Renal cortical epithelial cell (primary cell): ENCODE measurements at places on chromosomes 4 and X.
A peak's percentile ranks its signal among the peaks of the same experiment; 100 is the strongest.

- no peak for DNase-seq
Measured at GRCh38 chrX:39677978-39678791, 419.6 kb downstream of the BCOR start.

DNA sequence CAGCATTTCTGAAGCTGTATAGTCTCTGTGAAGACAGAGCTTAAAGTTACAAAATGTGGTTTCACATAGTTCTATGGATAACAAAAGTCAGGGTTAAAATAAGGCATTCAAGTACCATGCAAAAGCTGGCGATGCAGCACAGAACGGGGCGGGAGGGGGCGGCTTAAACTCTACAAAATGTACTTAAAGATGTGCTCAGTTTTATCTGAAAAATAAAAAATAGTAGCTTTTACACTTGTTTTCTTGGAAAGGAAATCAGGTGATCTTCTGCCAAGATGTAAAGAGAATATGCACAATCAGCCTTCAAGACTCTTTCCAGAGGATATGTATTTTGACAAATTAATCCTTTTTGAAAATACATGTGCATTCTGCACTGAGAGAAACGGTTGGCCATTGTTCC is 301.7 kb upstream of the EMCN start:
- DNase-seq, result no peak

DNA sequence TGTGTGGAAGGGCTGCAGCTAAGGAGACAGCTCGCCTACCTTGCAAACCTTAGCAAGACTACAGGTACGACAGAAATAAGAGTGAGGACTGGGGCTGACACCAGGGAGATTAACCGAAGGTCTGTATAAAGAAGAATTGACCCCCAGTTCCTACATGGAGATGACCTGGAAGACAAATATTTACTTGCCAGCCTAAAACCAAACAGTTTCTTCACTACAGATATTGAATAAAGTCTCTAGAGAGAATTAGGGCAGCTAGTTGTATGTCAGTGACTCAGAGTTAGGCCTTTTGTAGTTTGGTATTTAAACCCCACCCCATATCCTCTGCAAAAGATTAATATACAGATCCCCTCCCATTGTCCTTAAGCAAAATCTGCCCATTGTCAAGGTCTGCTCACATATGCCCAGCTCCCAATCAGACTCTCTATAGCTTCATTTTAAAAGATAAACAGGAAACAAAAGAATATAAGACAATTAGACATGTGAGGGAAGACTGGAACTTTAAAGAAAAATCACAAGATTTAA is 28.1 kb upstream of the FRMPD3 start:
- no peak for DNase-seq

GRCh38 chrX:24259544-24260240 is 54.2 kb downstream of the SUPT20HL2 start:
- DNase-seq, result peak; percentile 73

- DNase-seq, result no peak
Measured at GRCh38 chr4:139639654-139640053, 26.0 kb upstream of the MGST2 start.

DNA sequence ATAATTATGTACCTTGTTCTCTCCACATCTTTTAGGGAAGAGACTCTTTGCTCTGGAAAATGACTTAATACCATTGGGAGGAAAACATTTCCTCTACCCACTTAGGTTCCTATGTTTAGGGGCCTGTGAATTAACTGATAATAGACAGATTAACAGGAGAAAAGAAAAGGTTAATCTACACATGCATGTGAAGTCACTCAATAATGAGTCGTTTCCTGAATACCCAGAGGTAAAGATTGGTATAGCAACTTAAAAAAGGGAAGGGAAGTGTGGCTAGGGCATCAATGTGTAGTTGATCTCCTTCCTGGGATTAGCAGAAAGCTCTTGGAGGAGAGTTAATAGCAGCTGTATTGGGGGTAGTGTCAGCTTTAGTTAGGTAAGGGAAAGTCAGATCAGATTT is 419.5 kb upstream of the ATOH1 start:
- DNase-seq, result no peak

DNA sequence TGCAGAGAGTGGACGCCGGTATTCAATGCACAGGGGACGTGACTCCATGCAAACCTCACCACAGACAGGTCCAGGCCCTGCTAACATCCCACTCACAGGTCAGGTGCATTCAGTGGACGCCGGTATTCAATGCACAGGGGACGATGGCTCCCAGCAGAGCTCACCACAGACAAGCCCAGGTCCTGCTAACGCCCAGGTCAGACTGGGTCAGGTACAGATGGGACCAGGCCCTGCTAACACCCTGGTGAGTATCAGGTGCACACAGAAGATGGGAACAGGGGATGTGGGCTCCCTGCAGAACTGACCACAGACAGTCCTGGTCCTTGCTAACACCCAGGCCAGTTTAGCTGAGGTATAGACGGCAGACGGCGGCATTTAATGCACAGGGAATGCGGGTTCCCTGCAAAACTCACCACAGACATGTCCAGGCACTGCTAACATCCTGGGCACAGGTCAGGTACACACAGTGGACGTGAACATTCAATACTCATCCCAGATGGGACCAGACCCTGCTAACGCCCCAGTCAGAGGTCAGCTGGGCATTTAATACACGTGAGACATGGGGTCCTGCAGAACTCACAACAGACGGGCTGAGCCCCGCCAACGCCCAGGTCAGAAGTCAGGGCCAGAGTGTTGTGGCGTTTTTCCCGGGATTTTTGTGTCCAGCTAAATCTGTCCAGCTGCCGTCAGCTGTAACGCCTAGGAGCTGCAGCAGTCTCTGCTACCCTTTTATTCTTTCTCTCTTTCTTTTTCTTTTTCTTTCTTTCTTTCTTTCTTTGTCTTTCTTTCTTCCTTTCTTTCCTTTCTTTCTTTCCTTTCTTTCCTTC is 99.2 kb downstream of the SHOX start:
- DNase-seq, result no peak

GRCh38 chr4:120007191-120007871 is 59.3 kb downstream of the MAD2L1 start:
- peak; percentile 31 for DNase-seq

DNA sequence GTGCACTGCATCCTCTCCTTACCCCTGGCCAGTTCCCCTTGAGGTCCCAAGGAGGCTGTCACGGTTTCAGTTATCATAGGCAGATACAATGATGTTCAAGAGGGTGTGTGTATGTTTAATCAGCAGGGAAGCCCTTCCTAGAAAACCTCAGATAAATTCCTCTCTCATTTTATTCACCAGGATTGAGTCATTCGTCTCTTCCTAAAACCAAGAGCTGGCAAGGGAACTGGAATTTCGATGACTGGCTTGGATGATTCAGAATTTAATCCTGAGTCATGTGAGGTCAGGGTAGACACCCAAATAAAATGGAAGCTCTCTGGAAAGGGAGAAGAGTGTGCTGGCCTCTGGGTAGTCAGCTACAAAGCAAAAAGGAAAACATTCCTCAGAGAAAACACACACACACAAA is 106.2 kb upstream of the RAPGEF2 start:
- peak; percentile 98 for DNase-seq

DNA sequence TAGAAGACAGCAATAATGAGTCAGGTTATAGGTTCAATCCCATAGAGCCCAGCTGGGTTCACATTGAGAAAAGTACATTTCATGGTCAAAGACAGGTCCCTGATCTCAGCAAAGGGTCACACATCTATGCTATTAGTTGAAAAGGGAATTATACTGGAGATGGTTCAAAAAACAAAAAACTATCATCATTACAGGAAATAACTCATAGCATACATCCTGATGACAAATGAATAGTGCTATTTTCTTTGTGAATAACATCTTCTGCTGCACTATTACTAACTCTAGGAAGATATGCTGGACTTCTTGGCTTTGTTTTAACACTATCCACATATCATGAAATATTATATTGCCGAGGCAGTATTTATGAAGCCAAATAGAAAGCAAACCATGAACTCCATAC is 202.5 kb upstream of the MAB21L2 start:
- no peak for DNase-seq

DNA sequence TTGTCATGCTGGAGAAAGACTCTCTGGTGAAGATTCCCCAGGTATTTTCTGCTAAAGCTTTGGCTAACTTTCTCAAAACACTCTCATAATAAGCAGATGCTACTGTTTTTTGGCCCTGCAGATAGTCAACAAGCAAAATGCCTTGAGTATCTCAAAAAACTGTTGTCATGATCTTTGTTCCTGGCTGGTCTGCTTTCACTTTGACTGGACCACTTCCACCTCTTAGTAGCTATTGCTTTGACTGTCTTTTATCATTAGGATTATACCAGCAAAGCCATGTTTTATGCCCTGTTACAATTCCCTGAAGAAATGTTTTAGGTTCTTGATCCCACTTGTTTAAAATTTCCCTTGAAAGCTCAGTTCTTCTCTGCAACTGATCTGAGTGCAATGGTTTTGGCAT is 231.5 kb downstream of the SLC7A11 start:
- no peak for DNase-seq

DNA sequence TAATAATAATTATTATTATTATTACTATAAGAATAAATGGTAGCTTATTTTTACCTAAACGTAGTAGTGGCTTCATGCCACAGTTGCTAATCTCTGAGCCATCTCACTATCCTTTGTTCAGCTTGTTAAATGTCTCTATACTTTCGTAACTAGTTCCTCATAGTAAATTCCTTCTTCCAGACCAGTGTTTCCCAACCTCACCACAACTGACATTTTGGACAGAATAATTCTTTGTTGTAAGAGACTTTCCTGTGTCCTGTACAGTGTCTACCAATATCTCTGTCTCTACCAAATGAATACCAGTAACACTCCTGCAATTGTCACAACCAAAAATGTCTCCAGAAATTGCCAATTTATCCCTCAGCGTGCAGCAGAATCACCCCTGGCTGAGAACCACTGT is 1040.9 kb downstream of the DMD start:
- DNase-seq, result no peak

- no peak for DNase-seq
Measured at GRCh38 chrX:53704294-53704693, 17.8 kb upstream of the HUWE1 start.

- no peak for DNase-seq
Measured at GRCh38 chr4:186345184-186345583, 79.2 kb downstream of the F11 start.

DNA sequence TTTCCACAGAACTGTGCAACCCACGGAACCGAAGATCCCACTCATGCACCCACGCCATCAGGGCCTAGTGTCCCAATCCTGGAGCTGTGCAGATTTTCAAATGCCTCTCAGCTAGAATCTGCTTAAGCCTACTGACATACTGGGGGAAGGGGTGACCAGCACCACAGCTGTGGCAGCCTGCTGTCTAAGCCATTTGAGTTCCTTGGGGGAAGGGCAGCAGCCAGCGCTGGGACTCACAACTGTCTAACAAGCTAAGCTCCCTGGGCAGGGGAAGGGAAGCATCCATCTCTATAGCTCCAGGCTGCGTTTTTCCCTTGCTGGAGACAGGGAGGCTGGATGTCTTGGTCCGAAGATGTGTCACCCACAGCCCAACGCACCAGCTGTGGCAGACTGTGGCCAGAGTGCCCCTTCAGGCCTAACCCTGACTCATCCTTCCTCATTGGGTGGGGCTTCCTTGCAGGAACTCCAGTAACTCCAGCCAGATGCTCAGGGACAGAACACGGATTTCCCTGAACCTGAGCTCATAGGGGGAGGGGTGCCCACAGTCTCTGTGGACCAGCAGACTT is 194.8 kb downstream of the CHRDL1 start:
- DNase-seq, result no peak

DNA sequence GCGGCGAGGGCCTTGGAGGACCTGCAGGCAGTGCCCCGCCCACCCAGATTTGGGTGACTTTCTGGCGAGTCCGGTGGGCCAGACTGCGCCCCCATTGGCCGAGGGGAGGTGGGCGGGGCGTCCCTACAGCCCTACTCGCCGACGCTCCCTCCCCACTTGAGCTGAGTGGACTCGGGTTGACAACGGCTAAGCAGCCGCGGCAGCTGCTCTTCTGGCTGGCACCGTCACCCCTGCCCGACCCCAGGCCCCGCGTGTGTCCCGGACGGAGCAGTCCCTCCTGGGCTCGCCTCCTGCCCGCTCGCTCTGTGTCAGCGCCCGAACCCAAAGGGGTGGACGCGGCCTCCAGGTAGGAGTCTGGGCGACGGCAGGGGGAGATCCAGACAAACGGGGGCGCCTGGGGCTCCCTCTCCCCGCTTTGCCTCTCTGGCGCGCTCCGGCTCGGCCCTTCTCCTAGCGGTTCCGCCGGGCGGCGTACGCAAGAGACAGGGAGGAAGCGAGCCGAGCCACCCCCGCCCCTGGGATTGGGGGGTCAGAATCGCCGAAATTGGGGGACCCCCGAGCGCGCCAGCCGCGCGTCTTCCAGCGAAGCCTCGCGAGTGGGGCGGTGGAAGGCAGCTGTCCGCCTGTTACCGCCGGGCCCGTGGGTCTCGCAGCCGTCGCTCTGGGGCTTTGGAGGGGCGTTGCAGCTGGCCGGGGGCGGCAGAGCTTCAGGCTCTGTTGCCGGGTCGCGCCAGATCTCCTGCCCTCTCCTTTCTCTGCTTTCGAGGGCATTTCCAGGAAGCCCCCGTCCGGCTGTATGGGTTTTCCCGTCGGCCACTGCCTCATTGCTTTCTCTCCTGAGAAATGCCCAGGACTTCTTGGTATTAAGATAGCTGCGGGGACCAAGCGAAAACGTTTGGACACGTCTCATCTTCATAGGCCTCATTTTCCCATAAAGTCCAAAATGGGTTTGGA is 46.3 kb downstream of the STARD8 start:
- peak; percentile 33 for DNase-seq

DNA sequence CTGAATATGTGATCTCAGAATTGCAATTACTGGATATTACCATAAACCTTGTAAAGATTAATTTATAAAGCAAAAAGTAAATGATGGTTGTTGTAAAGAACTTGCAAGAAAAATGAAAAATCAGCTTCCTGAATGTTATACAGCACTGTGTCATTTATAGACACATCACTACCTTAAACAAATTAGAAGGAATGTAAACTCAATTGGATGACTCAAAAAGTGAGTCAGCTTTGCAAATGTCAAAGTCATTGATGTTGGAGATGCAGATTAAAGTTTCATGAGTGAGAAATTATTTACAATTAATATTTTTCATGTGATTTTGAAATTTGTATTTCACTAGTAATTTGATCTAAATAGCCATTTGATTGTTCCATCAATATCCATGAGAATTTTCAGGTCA is 193.2 kb downstream of the RAPGEF2 start:
- peak; percentile 60 for DNase-seq

- peak; percentile 48 for DNase-seq
Measured at GRCh38 chr4:5051278-5052203, at the start of gene STK32B. STK32B (plus strand) TSS chr4:5051480.

- DNase-seq, result peak; percentile 85
Measured at GRCh38 chrX:45295259-45295986, 94.7 kb upstream of the DIPK2B start.

GRCh38 chrX:21645431-21645830 is 12.7 kb downstream of the KLHL34 start:
- DNase-seq, result no peak

DNA sequence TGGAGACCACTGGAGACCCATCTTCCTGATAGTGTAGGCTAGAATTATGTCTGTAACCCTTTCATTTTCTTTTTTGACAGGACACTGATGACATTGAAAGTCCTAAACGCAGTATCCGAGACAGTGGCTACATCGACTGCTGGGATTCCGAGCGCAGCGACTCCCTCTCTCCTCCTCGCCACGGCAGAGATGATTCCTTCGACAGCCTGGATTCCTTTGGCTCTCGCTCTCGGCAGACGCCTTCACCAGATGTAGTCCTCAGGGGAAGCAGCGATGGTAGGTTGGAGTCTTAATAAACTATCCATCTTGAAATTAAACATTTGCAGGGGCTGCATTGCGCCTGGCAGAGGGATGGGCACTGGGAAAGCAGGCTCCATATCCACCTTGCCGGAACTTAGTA is 75.4 kb downstream of the LIMCH1 start:
- DNase-seq, result no peak
